Stimulated activated CD4-positive, alpha-beta T cell treated with anti-CD3 and anti-CD28 coated beads, Interleukin-1b, Interleukin-23, amount 100 ng/mL, for 24 hours (primary cell): ENCODE measurements at places on chromosomes 1 and 21.

GRCh38 chr1:99268021-99268420, 3.7 kb downstream of the PLPPR4 start:
- DNase-seq, result no peak

- no peak for DNase-seq
These were observed 784.0 kb downstream of the MRPL39 start for GRCh38 chr21:24823247-24823646.

DNA sequence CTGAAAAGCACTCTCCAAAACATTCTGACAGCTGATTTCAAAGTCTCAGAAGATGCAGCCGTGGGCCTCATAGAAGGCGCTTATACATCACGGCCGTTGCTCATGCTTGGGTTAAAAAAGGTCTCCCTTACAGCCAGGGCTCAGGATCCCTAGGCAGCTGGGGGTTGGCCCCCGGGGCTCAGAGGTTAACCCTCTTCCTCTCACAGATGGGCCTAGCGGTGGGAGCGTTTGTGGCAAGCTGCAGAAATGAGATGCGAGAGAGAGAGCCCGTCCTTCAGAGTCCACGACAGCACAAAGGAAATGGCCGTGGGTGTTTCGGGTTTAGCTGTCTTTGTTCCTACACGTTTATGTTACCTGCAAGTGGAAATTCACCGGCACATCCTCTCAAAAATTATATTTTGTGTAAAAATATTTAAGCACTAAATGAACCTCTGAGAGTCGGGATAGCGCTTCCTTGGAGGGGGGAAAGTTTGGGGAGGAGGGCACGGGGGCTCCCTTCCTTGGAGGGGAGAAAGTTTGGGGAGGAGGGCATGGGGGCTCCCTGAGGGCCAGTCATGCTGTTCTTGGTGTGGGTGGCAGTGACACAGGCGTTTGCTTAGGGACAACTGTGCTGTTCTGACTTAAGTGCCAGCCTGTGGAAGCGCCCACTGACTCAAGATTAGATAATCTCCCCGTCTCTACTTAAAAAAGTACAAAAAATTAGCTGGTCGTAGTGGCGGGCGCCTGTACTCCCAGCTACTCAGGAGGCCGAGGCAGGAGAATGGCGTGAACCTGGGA, 20.5 kb upstream of the PRDM15 start:
- DNase-seq, result no peak

DNA sequence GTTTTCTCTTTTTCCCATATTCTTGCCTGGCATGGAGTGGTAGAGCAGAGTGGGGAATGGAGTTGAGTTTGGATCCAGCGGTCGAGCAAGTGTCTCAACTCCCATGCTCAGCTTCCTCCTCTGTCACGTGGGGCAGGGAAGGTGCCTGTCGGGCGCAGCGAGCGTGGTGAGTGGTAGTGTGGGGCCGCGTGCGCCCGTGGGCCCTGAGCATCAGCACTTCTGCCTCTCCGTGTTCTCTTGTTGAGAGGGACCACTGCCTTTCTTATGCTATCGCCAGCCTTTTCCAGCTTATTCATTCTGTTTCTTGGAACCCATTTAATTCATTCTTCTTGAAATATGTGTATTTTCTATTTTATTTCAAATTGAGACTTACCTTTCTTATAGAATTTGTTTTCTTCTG, 65.1 kb downstream of the ADARB1 start:
- DNase-seq, result no peak

DNA sequence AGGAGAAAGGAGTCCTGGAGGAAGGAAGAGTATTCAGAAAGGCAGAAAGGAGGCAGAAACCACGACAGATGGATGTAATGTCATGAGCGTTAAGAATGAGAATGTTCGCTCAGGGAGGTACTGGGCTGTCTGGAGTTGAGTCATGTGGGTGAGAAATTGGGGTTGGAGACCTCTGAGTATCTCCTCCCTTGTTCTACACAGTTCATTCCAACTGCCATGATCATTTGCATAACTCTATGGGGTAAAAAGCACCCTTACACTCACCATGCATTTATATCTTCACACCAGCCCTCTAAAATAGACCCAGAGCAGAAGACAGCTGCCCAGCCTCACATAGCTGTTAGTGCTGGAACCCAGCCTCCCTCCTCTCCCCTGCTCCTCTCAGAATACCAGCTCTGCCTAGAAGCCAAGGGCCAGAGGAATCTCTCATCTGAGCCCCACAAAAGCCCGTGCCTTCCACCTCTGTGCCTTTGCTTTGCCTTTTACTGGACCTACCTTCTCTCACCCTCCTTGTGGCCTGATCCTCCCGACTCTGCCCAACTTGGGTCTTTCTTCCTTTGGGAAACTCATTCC, 85.2 kb downstream of the BEND5 start:
- no peak for DNase-seq

DNA sequence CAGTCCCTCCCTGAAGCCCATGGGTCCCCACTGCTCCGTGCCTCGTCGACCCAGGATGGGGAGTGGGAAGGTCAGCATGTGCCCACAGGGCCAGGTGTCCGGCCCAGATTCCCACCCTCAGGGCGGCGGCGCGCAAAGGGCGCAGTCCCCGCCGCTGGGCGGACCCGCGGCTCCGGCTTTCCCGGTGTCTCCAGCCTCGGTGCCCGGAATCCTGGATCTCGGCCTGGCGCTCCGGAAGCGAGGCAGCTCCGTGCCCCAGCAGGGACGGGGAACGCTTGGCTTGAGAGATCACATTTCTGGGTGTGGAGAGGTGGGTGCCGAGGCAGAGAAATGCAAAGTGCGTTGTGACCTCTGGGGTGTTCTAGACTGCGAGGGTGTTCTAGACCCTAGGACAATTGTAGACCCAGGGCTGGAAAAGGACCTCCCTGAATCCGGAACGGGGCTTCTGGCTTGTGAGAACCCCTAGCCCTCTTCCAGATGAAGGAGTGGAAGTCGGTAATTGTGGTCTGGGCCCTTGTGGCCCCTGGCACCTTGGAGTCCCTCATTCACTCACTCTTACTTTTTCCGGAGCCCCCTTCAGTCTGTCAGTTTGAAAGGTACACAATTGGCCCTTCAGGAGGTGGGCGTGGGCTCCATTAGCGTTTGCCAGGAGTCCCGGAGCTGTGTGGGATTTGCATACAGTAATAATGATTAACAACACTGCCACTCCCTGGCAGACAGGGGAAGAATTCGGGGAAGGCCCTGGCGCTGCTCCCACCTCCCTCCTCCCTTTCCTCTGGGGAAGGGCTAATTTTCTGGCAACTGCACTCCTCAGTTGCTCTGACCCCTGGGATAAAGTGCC, 1.6 kb upstream of the KCND3 start:
- no peak for DNase-seq
